ENCODE measurements at places on chromosomes 4 and X.

DNA sequence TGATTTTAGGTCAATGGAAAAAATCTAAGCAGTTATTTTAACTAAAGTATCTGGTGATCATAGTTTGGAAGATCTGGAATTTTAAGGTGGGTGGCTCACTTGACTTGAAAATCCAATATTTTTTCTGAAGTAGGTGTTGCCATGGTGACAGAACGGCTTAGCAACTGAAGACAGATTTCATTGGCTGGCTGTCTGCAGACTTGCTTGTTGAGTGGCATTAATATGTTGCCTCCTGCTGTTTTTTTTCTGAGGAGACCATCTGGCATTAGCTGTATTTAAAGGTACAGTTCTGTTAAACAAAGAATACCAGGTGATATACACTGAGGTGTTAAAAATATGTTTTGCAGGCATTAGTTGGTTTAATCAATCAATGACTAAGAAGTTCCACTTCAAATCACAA is 19.8 kb downstream of the CPE start:
- no peak for DNase-seq

GRCh38 chr4:106336618-106337017 is 20.3 kb downstream of the AIMP1 start:
- no peak for DNase-seq

- DNase-seq: no peak
Observed at GRCh38 chrX:9846631-9847030, 60.4 kb downstream of the SHROOM2 start.

DNA sequence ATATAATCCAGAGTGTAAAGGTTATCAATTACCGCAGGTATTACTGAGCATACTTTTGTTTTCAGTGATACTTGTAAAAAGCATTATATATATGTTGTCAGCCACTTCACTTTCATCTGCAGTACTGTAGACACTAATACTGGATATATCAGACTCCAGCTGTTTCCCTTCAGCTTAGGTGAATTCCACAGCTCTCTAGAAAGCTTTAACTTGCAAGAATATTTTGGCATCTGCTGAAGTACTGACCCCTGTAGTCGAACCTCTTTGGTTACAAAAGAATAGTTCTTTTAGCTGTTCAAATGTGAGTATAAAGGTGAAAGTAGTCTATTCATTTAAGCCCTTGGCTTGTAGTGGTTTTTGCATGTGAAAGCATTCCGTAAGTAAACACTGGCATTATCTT is 1222.7 kb upstream of the TENM3 start:
- no peak for DNase-seq

- no peak for DNase-seq
Observed at GRCh38 chrX:109384699-109385098, 97.2 kb downstream of the GUCY2F start.

- DNase-seq: no peak
Observed at GRCh38 chr4:125010796-125011503, 298.4 kb upstream of the ANKRD50 start.

DNA sequence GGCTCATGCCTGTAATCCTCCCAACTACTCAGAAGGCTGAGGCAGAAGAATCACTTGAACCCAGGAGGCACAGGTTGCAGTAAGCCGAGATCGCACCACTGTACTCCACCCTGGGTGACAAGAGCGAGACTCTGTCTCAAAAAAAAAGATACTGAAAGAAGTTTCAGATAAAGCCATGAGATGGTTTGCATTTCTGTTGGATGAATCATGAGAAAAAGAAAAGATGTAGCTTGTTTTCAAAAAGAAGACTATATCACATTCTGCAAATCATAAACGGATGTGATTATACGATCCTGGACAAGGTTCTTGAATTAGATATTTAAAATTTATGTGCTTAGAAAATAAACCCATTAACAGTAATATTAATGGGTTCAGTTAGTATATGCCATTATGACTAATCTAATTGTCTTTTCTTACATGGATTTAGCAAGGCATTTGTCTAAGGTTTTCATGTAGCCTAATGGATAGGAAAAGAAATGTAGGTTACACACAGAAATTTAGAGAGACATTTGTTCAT is 345.9 kb downstream of the SLC7A11 start:
- no peak for DNase-seq

GRCh38 chrX:13263560-13264251 is 56.1 kb downstream of the ATXN3L start:
- no peak for DNase-seq

- DNase-seq: no peak
Observed at GRCh38 chr4:125311503-125311902, 3.3 kb upstream of the FAT4 start.

- DNase-seq: no peak
Observed at GRCh38 chr4:172379834-172380233, 566.6 kb downstream of the GALNTL6 start.

DNA sequence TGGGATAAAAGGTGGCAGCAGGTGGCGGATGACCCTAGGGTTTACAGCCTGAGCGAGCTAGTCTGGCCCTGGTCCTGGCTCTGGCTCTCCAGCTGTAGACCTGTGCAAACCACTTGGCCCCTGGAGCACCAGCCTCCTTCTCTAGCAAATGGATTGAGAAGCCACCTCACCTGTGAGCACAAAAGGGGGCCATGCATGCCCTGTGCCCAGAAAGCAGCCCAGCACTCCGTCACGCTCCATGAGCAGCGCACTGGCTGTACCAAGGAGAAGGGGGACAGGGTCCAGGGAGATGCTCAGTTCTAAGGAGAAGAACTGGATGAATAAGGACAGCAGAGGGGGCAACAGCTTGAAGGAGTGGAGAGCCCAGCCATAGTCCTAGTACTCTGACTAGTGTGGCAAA is 46.9 kb upstream of the C4orf50 start:
- DNase-seq: no peak

DNA sequence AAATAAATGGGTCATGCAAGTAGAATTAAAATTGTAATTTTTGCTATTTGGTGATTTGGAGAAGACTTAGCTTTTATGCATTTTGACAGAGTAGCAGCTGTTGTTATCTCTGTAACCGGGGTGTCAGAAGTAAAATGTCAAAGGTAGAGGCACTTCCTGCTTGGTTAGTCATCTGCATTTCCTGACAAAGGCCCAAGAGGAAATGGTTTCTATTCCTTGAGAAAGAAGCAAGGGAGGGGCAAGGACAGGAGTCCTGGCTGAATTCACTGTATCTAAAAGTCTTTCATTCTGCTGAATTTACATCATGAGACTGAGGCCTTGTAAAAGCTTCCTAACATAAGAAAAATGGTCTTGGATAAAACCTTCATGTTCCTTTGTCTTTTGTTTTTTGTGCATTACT is 550.9 kb upstream of the BOD1L1 start:
- DNase-seq: no peak

- no peak for DNase-seq
Observed at GRCh38 chr4:17336986-17337385, 174.9 kb downstream of the QDPR start.

DNA sequence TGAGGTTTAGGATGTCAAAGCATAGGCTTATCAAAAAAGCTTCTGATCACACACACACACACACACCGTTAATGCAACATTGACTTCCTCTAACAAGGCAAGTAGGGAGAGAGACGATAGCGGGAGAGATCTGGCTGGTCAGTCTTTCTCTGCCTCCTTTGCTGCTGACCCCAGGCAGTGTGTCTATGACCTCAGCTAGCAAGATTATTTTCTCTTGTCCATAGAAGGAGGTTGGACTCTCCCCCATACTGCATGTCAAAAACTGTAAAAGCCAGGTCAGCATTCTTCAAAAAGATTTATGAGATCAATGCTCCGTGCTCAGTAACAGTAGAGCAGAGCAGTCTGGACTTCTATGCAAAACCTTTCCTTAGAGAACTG is 63.5 kb upstream of the PGM2 start:
- no peak for DNase-seq

DNA sequence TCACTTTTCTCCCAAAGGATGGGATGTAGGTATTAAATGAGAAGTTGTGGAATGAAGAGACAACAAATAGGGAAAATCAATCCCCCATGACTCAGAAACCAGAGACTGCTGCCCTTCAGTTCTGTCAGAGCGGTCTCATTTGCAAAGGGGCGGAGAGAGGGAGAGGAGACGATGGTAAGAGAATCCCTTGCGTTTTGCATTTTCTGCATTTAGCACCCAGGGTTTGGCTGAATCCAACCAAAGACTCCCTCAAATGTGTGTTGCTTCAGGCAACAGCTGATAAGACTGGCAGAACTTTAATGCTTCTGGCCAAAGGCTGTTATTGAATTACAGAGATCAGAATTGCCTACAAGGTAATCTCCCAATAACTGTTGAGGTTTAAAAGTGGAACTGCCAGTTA is 230.2 kb downstream of the EVC2 start:
- DNase-seq: no peak

DNA sequence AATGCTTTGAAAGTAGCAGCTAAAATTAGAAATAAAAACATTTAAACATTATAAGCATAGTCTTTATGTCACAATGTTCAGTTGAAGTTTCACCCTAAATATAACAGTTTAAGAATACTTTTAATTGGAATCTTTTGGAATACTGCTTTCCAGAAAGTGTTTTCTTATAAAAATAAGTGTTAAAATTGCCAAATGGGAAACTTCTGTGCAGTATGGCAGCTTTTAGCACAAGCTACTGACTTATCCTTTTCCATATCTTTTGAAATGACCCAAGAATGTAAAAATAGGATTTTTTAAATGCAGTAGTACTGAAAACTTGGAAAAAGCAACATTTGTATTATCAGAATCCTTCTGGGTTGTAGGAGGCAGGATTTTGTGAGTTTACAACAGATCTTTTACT is 34.2 kb downstream of the CEP135 start:
- no peak for DNase-seq
